Right renal pelvis (tissue), 4 donors: ENCODE measurements at places on chromosomes 13 and 19. TPM values are rescaled to one million over a fixed set of nuclear protein-coding genes. Genes with fewer than 3 reads are reported as not detected.

- no peak for DNase-seq
Measured at GRCh38 chr13:50126263-50126992, 111.2 kb downstream of the KCNRG start.

The MAP4K1 gene
- 3.5 TPM for polyA plus RNA-seq

GRCh38 chr19:3100331-3100730 lies 6.2 kb downstream of the GNA11 start:
- DNase-seq = no peak

- DNase-seq = no peak
Measured at GRCh38 chr19:41624515-41624914, 2.4 kb downstream of the CEACAM4 start.

DNA sequence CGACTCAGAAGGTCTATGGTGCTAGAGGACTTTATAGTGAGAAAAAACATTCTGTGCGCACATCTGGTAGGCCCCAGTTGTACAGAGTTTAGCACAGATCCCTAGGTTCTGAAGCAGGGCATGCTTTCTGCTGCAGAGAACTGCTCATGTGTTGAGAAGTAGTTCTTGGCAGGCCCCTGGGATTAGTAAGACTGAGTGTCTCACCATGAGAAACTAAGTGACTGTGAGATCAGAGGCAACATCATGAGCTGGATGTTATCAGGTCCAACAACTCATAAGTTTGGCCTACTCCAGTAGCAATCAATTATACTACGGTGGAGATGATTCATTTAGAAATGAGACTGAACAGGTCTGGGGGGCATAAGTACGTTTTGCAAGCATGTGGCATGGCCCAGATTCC lies 507.4 kb upstream of the KLF12 start:
- no peak for DNase-seq

DNA sequence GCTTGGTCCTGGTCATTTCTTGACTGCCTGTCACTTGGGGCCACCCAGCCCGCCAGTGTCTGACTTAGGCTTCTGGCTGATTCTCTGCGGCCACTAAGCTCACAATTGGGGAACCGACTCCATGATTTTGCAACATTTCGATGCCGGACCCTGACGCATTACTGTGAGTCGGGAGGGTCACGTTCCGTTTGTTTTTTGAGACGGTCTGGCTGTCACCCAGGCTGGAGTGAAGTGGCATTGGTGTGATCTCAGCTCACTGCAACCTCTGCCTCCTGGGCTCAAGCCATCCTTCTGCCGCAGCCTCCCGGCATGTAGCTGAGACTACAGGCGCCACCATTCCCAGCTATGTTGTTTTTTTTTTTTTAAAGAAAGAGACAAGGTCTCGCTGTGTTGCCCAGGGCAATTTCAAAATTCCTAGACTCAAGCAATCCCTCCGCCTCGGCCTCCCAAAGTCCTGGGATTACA lies 3.2 kb upstream of the ADAT3 start:
- no peak for DNase-seq

DNA sequence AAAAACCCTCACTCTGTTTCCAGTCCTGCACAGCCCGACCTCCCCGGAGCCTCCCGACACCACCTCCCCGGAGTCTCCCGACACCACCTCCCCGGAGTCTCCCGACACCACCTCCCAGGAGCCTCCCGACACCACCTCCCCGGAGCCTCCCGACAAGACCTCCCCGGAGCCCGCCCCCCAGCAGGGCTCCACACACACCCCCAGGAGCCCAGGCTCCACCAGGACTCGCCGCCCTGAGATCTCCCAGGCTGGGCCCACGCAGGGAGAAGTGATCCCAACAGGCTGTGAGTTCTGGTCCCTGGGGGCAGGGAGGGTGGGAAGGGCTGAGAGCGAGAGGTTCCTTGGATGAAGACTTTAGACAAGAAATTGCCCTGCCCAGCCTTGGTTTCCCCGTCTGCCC lies 5.4 kb downstream of the MADCAM1 start:
- no peak for DNase-seq

The ZNF223 gene
- polyA plus RNA-seq = 10.2 TPM

The ZNF844 gene
- polyA plus RNA-seq = 32.1 TPM

DNA sequence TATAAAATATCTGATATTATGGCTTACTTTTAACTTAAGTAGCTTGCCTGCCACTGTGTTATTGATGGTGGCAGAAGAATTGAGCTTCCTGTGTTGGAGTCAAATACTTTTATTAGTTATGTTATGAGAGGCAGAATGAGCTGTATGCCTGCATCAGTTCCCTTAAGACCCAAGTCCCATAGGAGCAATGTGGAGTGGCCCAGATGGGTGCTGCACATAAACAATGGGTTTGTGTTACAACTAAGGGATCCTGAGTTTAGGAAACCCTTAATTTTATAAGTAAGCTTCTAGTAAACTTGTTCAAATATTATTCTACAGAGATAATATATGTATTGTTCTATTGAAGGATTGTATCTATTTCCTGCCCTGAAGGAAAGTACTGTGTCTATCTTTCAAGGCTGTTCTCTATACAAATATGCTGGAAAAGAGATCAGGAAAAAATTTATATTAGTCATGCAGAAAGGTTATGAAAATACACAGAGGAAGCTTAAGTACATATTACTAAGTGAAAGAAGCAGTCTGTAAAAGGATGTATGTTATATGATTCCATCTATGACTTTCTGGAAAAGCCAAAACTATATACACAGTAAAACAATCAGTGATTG lies 2018.0 kb upstream of the PCDH20 start:
- no peak for DNase-seq

- DNase-seq = no peak
Measured at GRCh38 chr13:27321468-27322431, 51.1 kb downstream of the RASL11A start.

DNA sequence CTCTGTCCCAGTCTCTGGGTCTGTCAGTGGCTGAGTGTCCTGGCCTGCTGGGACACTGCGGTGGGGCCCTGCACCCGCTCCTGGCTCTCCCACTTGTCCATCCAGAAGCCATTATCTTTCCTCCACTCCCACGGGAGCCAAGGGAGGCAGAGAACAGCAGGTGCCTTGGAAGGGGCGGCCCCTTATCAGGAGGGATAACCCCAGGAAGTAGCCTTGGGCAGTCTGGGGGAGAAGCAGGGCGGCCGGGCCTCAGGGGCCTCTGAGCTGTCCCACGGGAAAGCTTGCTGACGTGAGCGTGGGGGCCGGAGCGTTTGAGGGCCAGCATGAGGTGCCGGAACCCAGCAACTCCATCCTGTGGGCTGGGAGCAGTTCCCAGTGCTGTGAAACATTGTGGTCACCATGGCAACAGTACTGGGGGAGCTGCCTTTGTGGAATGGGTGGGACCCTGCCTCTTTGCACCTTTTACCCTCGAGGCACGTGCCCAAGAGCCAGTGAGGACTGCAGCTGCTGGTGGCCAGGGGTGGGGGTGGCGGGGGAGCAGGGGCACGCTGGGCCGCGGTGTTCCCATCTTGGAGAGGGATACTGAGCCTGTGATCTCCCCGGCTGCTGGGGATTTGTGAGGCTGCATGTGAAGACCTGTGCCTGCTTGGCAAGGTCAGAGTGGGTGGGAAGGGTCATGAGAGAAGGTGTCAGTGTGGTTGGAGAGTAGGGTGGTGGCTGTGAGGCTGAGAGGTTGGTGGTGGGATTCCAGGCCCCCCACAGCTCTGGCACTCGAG lies 20.9 kb downstream of the KLHL26 start:
- no peak for DNase-seq

GRCh38 chr13:57673197-57673596 lies 41.7 kb downstream of the PCDH17 start:
- no peak for DNase-seq

The MYPOP gene
- 4.6 TPM for polyA plus RNA-seq
